Stimulated activated CD8-positive, alpha-beta memory T cell treated with anti-CD3 and anti-CD28 coated beads, Interleukin-2, amount 100 ng/mL, for 1 hour (primary cell): ENCODE measurements at places on chromosomes 4 and X.

DNA sequence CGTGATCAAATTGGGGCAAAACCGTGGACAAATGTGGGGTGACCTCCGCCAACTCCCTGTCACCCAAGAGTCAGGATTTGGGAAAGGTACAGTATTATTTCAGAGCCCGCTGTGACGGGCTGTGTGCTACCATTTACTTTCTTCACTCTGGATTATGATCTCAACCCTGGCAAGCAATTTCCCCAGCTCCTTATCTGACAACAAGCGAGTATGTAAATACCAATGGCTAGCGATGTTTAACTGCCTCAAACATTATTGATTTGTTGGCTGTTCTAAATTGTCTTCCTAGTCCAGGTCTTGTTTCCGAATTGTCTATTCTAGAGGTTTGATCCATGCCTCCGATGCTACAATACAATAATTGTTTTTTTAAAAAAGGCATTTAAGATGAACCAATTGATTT lies 17.7 kb upstream of the PITX2 start:
- DNase-seq, result no peak

DNA sequence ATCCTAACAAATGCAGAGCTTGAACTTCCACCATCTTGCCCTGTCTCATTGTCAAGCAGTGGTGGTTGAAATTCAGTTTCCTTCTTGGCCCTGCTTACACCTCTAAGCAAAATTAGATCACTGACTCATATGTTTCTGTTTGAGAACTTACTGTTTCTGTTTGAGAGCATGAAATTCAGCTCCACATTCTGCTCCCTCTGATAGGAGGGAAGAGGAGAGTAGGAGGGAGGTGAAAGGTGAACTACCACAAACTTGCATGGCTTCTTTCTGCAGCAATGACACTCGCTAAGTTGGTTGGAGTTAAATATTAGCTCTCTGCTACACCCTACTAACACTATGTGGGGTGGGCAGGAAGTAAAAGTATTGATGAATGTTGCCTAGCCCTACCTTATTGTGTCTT lies 117.8 kb upstream of the EDA2R start:
- no peak for DNase-seq

- DNase-seq, result no peak
These were observed 94.1 kb upstream of the GALNT7 start for GRCh38 chr4:173074501-173074946.

DNA sequence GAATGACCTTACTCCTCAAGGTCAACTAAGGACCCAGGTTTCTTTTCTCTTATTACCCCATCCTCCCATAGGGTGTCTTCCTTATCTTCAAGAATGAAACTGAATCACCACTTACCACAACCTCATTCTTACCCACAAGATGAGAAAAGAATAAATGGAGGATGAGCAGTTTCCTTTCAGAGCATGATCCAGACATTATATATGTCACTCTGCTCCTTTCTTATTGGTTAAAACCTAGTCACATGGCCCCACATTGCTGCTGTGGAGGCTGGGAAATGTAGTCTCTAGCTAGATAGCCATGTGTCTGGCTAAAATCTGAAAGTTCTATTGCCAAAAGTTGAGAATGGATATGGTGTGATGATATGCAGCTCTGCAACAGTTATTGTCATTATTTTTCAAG lies 62.4 kb upstream of the RAI2 start:
- DNase-seq, result no peak

- no peak for DNase-seq
These were observed 103.3 kb upstream of the RASGEF1B start for GRCh38 chr4:81574991-81575390.
